Foreskin fibroblast (primary cell): ENCODE measurements at places on chromosomes 7 and 10.

DNA sequence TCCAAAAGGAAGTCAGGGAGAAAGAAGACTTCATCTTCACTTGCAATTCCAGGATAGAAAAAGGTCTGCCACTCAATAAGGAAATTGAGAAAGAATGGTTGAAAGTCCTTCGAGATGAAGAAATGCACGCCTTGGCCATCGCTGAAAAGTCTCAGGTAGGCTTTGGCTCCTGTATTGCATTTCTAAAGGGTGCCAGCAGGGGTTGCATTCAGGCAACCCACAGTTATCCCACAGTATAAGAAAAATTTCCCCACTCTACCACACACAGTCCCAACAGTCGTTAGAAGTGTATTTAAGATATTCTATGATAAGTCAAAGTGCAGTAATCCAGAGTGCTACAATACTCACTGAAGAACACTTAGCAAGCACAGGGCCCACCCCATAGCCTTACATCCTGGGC, 93.4 kb upstream of the FGL2 start:
- DNase-seq, result no peak

DNA sequence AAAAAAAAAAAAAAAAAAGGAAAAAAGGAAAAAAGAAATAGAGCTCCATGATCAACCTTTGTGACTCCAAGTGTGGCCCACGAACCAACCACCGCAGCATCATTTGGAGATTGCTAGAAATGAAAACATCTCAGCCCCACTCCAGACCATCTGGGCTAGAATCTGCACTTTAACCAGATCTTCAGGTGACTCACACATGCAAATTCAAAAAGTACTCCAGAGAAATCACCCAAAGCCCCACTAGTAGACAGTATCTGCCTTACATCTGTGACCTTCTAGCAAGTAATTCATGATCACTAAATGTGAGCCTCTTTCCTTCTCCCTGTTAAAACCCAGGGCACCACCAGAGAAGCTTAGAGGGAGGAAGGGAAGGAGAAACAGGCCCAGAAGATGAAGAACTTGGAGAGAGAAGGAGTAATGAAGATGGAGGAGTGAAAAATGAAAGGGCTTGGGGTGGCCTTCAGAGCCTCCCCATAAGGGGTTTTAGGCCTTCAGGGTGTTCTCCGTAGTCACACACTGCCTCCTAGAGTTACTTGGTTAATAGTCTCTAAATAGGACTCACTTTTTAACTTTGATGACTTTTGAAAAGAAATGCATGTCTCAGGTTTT, 94.0 kb downstream of the SLC37A3 start:
- peak; percentile 26 for DNase-seq

DNA sequence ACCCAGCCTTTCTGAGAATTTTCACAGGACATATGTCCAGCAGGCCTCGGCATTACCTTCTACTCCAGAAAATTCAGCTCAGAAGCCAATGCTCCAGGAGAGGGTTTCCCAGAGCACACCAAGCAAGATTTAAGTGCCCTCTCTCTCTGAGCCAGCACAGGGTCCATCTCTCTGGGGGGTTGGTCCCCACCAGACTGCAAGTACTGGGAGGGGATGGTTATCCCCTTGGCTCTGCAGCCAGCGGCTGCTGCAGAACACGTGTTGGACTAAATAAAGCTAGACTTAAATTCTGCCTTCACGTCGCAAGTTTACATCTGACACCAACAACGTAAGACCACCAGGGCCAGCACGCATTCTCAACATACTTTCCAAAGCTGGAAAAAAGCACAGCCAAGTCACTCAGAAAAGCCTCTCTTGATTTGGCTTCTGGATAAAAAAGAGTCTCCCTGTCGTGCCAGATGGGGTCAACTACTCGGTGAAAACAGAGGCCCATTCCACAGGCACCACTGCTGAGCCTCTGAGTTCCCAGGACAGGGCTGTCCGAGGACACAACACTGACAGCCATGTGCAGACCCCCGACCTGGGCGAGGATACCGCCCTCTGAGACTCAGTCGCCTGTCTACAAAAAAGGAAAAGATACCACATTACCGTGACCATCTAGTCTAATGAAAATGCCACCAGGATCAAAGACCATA, 77.3 kb downstream of the CTBP2 start:
- DNase-seq, result no peak

GRCh38 chr7:35993113-35993512, 159.9 kb upstream of the EEPD1 start:
- no peak for DNase-seq

DNA sequence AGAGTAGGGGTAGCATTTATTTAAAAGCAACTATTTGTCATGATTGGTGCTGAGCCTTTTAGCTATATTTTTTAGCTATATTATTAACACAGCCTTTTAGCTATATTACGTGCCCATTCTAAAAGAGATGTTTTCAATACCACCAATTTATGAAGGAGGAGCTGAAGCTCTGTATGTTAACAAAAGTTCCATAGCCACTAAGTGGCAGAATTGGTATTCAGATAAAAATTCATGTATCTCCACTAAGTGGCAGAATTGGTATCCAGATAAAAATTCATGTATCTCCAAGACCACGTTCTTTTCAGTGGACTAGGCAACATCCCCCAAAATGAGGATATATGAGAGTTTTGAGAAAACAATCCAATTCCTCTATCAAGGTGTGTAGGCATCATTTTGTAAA, 268.6 kb downstream of the HGF start:
- peak; percentile 39 for DNase-seq

GRCh38 chr7:17912536-17913235, 27.6 kb downstream of the SNX13 start:
- no peak for DNase-seq

GRCh38 chr7:139431010-139431409, 52.5 kb downstream of the KLRG2 start:
- DNase-seq, result no peak

- DNase-seq, result no peak
Measured at GRCh38 chr10:47240173-47240572, 59.8 kb upstream of the GDF10 start.

DNA sequence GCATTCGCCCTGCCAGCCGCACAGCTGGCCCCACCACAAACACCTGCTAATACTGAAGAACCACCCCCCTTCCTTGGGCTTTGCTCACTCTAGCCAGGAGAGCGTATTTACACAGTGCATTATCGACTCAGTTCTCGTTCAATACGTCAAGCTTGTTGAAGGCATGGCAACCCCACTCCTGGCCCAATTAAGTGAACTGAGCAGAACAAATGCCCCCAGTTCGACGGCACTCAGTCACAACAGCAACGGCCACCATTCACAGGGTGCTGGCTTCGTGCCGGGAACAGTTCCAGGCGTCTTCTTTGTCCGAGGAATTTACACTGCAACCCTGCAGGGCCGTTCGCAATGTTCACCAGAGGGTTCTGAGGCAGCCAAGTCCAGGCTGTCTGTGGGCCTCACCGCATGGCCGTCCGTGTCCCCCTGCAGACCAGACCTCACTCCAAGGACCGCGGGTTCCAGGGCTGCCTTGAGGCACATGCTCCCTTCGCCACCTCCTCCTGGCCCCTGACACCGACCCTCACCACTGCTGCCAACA, 175.3 kb downstream of the DIP2C start:
- DNase-seq, result no peak

DNA sequence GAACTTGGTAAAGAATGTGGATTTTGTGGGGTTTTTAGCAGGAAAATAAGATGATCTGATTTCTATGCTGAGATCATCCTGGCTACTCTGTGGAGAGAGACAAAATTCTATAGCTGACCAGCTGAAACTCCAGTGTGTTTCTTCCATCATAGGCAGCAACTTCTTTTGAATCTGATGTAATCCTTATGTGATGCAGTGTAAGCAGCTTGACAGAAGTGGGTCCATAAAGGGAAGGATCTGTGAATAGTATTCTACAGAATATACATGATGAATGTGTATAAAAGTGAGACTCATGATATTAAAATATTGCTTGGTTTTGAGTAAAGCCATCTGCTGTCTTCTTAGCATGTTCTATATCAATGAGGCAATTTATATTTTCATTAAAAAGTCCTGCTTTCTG, 4.4 kb downstream of the MYO3A start:
- no peak for DNase-seq

- DNase-seq, result no peak
Measured at GRCh38 chr7:24444666-24445440, 128.4 kb upstream of the PALS2 start.

GRCh38 chr10:106903180-106903579, 261.3 kb downstream of the SORCS1 start:
- DNase-seq, result no peak

- DNase-seq, result no peak
Measured at GRCh38 chr7:906776-907157, 30.4 kb downstream of the GET4 start.

DNA sequence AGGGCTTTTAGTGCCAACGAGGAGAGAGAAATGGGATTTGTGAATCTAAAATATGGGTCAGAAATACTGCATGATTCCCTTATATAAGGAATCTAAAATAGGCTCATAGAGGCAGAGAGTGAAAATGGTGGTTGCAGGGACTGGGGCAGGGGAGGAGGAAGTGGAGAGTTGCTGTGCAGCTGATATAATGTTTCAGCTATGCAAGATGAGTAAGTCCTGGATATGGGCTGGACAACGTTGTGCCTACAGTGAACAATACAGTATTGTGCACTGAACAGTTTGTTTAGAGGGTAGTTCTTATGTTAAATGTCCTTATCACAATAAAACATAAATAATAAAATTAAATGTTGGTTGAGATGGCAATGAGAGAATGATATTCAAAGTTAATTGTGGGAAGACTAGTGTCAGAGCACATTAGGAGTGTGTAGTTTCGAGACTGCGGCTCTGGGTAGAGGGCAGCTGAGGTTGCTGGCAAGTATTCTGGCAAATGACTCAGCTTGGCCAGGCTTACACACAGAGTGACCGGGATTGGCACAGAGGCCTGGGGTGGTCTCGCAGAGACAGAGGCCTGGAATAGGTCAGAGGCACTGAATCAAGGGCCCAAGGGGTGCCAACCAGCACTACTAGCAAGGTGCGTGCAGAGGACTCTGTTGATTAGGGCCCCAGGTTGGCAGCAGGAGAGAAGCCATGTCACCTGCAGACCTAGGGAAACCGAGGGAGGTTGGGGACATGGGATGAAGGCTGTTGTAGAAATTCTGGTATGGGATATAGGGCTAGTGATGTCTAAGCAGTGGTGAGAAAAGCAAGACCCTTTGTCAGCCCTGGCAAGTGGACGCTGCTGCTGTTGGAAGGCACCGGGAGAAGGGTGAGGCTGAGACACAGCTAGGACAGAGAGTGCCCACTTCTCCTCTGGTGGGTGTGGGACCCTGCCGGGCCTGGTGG, 2.8 kb upstream of the DEPP1 start:
- peak; percentile 84 for DNase-seq

- no peak for DNase-seq
Measured at GRCh38 chr10:24722131-24722675, 1.5 kb downstream of the ARHGAP21 start.

DNA sequence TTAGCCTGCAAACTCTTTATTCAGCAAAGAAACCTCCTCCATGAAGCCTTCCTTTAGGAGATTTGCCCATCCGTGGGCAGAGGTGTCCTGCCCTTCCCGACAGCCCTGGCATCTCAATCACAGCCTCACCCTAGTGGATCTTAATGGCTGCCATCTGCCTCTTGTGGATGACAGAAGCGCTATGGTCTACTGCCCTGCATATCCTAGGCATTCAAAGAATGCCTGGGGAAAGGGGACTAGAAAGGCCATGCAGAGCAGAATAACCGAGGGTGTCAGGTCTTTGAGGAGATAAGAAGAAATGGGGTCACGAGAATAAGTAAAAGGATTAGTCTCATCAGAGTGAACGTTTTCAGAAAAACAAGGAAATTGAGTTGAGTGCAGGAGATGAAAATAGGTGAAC, 57.7 kb upstream of the SPOCK2 start:
- no peak for DNase-seq

GRCh38 chr7:128915271-128915819, 4.8 kb upstream of the KCP start:
- DNase-seq, result no peak

- DNase-seq, result no peak
Measured at GRCh38 chr7:108424013-108424412, 32.2 kb downstream of the NRCAM start.

- no peak for DNase-seq
Measured at GRCh38 chr7:25707768-25708620, 444.0 kb upstream of the NFE2L3 start.

DNA sequence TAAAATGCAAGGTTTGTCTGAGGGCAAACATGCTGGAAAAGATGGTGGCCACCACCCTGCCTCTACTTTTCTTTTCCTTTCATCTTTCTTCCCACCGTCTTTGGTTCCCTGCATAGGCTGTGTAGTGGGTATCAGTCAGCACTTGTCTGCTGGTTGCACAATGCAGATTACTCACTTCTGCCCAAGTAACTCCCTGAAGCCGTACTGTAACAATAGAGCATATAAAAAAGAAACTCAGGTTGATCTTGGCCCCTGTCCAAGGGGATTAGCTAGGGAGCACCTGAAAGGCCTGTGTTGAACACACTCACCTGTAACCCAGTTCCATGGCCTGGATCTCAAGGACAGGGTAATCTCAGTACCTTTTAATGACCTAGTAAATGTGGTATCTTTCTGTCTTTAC, 533.0 kb upstream of the GALNT17 start:
- no peak for DNase-seq

DNA sequence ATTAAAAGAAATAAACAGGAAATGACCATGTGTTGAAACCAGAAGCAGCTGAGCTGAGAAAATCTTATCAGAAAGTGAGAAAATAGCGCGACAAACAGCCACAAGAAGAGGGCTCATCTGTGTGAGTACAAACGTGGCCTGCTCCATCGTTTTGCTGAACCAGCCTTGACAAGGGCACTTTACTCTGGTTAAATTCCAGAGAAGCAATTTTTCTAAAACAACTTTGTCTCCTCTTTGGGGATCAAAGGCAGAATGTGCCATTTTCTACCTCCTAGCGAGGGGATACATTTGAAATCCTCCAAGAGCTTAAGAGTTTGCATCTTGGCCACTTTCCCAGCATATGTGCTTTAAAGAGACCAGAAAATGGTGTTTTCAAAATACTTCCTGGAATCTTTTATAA, 51.3 kb upstream of the VIPR2 start:
- DNase-seq, result no peak

DNA sequence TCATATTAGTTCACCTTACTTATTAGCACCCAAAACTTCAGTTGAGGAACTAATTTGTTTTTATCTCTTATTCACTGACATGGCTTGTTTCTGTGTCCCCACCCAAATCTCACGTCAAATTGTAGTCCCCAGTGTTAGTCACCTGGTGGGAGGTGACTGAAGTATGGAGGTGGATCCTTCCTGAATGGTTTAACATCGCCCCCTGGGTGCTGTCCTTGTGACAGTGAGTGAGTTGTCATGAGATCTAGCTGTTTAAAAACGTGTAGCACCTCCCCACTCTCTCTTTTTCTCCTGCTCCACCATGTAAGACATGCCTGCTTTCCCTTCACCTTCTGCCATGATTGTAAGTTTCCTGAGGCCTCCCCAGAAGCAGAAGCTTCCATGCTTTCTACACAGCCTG, 75.0 kb upstream of the HECTD2 start:
- DNase-seq, result no peak

- peak; percentile 92 for DNase-seq
Measured at GRCh38 chr7:47763063-47763974, 181.4 kb upstream of the TNS3 start.

DNA sequence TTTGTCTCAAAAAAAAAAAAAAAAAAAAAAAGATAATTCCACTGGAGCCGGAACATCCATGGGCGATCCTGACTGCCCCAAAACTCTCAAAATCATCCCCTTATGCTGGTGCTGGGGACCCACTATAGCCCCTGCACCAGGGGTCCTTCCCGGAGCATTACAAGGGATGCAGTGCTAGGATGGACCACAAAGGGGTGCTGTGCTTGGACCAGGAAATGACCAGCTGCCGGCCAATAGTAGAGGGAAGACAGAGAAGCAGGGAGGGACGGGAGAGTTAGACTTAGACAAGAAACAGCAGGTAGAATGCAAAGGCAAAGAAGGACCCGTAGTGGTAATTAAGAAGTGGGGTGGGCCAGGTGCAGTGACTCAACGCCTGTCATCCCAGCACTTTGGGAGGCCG, 40.5 kb downstream of the RCC1L start:
- DNase-seq, result peak; percentile 16
